Left cardiac atrium (tissue), 4 donors: ENCODE measurements at places on chromosomes 11 and 22. TPM values are rescaled to one million over a fixed set of nuclear protein-coding genes. Genes with fewer than 3 reads are reported as not detected.

DNA sequence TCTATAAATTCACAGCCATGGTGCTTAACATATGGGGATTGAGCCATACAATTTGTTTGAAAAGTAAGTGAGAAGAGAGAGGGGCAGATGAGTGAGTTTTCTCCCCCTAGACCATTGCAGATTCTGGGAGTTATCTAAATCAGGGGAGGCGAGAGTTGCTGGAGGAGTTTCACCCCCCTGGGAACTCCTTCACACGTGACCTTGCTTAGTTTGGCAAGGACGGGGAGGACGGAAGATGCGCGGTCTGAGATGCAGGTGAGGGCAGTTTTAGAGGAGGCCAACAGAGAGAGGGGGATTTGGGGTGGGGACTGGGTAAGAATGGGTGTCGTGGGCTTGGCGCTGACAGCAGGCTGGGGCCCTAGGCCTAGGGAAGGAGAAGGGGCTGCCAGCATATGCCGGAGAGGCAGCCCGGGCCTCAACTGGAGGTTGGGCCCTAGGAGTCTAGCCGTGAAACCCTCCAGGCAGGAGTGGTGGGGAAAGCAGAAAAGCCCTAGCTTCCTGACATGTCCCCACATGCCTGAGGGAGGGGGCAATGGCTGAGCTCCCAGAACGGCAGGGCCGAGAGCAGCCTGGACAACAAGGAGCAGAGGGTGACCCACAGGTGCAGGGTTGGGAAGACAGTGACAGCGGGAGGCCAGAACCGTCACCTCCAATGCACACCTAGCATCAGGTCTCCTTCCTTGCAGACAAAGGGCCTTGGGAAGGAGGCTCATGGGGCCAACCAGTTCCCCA lies 63.9 kb downstream of the ELFN2 start:
- no peak for DNase-seq

Gene ATG13
- 51.4 TPM for total RNA-seq

DNA sequence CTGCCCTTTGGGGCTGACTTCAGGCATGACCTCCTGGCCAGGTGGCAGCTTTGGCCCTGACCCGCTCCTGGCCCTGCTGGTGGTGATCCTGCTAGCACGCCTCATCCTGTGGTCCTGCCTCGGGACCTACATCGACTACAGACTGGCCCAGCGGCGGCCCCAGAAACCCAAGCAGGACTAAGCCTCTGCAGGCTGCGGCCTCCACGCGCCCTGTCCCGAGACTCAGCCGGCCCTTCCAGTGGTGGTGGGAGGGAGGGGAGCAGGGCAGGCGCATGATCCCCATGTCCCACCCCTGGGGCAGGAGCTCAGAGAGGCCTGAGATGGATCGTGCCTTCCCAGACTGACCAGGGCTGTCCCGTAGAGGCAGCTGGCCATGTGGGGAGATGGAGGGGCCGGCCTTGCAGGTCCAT lies 2.1 kb downstream of the SMIM38 start:
- DNase-seq = no peak

Gene XKR3
- total RNA-seq = not detected

- DNase-seq = no peak
Observed at GRCh38 chr22:47618180-47619010, 855.9 kb downstream of the TBC1D22A start.

DNA sequence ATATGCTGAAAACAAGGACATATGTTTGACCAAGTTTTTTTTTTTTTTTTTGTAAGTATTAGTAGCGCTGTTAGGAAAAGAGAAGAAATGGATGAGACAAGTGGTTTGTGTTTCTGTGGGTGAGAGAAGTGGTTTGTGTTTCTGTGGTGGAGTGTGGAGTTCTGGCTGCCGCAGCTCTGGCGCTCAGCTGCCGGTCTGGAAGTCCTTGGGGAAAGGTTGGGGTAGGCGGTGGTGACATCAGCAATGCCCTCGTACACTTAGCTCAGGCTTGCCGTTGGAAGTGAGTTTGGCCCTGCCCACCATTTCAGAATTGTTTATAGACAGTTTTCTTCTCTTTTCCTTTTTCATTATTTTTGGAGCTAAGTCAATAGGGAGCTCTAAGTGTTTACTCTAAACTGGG lies 116.6 kb downstream of the TBC1D22A start:
- DNase-seq = no peak

DNA sequence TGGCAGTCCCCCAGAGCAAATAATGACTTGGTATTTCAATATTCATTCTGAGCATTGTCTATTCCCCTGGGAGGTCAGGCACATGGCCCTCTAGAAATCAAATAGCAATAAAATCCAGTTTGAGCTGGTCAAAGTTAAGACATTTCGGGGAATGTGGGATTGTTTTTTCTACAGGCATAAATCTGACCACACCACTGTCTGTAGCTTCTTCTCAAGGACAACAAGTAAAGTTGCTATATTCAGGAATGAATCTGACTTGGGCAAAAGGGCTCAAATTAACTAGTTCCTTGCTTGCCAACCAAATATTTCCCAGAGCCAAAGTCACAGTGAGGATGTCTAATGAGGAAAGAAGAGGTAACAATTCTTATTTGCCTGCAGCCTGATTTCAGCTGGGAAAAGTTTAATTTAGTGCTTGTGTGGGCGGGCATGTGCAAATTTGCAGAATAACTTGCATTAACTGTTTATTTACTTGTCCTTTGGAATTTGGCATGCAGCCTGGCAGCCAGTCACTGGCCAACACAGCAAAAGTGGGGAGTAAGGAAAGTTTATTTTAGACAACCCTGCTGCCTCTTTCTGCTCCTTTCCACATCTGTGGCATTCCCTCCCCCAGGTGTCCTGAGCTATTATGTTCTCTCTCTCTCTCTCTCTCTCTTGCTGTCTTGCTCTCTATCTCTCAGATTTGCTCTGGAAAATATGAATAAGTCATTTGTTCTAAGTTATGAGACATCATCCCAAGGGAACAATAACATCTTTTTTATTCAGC lies 51.2 kb upstream of the ARHGAP20 start:
- DNase-seq = no peak
